ENCODE measurements at places on chromosomes 13 and 19.

DNA sequence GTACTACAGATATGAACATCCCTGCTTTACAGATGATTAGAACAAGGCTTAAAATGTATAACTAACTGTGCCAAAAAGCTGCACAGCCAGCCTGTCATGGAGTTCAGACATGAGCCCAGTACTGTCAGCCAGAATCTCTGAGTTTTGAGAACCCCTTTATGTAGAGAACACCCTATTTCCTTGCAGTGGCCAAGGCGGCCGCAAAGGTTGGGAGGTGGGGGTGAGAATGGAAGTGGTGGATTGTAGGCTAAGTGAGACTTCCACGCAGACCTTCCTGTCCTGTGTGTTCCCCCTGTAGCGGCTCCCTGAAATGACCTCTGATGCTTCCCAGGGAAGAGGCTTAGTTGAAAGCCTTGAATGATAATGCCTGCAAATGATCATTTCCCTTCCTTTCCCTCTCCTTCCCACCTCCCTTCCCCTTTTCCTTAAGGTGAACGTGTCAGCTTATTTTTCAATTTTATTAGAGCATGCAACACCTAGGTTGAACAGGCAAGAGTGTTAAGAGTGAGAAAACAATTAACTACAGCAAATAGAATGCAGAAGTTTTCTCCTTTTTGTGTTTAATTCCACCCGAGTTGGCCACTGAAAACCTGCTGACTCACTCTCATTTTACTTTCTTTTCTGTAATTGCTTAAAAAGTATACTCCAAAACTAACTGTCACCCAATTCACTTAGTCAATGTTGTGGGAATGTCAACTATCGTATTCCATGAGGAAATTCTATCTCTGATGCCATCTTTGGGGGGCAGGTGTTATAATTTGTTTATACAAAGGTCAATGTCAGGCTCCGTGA lies 167.0 kb upstream of the EDNRB start:
- no peak for DNase-seq

- no peak for DNase-seq
These were observed 30.7 kb upstream of the WDFY2 start for GRCh38 chr13:51553531-51553930.

DNA sequence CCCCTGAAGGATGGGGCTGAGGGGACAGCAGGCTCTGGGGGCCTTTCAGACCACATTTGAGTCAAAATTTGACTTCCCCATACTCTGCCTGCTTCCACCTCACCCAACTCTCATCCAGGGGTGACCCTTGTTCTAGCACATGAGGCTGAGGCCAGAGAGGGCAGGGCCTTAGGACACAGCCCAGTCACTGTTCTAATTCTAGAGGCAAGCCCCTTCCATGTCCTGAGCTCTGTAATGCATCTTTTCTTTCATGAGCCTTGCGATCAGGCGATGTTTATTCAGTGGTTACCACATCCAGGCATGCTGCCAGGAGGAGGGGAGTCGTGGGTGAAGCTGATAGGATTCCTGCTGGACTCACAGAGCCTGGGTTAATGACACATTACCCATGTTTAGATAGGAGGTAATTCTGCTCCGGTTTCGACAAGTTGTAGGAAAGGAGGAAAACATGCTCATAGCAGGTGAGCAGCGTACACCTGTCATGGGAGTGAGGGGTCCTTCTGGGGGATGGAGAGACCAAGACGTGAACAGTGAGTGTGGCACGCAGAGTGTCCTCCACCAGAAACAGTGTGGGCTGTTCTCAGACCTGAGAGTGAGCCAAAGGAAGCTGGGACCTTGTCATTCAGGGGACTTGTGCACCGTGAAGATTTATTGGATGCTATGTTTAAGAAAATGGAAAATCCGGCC lies 9.3 kb downstream of the RPS9 start:
- no peak for DNase-seq

DNA sequence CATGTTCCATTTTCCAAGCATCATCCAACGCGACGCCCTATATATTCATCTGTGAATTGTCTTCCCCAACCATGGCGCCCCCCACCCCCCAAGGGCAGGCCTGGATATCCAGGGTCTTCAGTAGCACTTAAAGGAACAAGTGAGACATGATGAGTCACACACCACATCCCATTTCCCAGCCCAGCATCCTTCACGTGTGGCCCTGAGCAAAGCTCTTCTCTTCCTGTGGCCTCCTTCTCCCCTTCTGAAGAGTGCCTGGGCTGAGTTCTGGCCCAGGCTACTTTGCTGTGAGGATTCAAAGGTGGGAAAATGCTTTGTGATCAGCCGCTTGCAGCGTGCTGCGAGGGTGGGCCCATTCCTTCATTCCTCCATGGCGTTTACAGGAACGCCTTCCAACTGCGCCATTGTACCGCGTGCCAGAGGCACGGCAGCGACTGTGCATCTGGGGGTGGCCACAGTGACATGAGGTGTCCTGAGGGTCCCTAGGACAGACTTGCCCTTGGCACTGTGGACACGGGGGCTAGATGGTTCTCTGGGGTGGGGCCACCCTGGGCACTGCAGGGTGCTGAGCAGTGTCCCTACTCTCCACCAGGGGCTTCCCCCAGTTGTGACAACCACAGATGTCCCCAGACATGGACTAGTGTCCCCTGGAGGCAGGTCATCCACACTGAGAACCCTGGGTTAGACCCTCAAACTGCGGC lies 11.7 kb downstream of the PLIN4 start:
- no peak for DNase-seq

DNA sequence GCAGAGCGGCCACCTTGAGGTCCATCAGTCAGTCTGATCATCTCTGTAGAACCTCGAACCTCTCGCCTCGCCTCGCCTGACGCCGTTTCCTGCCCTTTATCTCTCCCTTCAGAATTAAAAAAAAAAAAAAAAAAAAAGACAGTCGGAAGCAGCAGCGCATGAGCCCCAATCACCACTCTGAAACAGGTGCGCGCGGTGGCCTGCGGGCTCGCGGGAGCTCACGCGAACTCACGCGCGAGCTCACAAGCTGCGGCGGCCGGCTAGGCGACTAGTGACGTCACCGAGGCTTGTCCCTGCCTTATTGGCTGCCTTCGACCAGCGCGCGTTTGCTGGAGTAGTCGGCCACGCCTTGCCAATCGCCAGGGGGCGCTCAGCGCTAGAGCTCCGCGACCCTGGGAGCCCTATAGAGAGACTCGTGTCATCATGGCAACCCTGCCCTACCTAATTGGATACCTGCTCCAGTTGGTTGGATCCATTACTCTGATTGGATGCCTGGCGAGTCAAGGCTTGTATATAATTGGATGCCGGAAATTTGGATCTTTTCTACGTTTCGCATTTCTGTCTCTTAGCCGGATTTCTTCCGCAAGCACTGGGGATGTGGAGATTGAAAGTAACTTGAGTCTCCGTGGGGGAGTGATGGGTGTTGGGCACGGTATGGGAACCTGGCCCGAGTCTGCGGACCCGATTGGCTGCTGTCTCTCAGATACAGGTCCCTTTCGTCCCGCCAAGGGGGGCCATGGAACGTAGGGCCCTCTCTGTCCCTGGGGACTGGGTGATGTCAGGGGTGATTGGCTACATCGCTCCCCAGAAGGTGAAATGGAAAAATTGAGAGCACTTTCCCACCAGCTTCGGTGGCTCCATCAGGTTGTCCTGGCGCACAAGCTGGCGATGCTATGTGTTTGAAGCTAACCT lies 31.6 kb downstream of the SYT3 start:
- DNase-seq, result peak; percentile 97

DNA sequence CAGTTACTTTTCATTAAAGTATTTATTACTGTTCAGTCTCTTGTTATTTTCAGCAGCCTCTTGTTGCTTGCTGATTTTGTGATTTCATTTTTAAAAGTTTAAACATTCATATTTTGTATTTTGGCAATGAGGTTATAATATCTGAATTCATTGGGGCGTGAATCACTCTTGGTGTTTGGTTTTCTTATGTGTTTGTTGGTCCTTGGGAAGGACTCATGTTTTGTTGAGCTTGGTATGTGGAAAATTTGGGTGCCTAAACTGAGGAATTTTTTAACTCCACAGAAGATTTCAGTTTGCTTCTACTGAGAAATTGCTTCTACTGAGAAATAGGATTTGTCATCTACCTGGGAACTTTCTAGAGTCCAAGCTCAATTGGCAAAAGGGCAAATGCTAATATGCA lies 38.2 kb downstream of the PDS5B start:
- DNase-seq, result no peak

DNA sequence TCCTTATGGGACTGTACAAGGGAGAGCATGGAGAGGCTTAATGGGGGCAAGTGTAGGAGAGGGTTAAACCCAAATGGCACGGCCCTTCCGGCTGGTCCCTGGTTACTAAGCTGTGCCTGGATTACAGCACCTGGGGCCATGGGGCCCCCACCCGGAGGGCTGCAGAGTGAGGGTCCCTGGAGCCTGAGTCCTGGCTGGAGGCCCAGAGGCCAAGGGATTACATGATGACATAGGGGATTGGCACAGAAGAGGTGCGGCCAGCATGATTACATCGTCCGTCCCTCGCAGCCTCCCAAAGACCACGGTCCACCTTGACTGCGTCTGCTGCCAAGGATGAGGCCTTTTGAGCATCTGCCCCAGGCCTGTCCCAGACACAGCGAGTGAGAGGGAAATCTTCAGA lies 149.4 kb downstream of the URI1 start:
- DNase-seq, result no peak

GRCh38 chr13:31824705-31825517 lies 85.6 kb downstream of the RXFP2 start:
- DNase-seq, result no peak
